ENCODE measurements at places on chromosomes 7 and 10.

DNA sequence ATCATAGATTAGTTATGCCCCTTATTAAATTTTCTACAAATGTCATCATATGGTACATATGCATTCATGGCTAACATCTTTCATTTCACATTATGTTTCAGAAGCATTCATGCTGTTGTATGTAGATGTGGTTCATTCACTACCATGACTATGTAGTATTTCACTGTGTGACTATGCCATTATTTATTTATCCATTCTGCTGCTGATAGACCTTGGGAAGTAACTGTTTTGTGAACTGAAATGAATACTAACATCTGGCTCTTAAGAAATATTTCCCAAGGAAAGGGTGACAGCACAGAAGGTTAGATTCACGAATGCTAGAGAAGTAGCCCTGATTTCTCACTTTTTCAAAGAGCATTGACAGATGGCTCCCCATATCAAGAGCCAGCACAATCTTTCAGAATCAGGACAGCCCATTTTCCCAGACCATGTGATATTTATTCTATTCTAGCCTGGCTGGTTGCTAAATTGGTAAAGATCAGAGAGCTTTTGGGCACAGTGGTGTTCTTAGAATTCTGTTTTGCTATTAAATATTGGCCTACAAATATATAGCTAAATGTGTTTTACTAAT is 157.4 kb downstream of the DYNC1I1 start:
- DNase-seq, result no peak

DNA sequence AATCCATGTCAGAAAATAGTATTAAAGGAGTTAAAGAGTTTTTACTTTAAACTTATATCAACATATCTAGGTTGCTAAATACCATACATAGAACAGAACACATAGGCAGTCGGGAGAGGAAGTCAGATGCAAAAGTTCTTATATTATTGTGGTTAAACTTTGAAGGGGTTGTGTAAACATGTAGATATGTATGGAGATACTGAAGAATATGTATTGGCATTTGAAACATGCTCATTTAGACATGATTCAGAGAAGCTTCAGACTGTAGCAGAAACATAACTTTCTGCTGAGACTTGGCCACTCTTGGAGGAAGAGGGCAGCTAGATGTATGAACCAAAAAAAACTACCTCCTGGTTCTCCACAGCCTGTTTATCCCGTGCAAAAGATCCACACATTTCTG is 103.5 kb upstream of the FERD3L start:
- no peak for DNase-seq

- DNase-seq, result no peak
These were observed 33.4 kb upstream of the WASL start for GRCh38 chr7:123782071-123782798.

DNA sequence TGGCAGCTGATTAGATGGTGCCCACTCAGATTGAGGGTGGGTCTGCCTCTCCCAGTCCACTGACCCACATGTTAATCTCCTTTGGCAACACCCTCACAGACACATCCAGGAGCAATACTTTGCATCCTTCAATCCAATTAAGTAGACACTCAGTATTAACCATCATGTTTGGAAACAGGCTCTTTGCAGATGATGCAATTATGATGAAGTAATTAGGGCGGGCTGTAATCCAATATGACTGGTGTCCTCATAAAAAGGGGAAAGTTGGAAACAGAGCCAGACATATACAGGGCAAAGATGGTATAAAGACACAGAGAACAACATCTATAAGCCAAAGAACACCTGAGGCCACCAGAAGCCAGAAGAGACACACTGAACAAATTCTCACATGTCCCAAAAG is 658.6 kb downstream of the CCSER2 start:
- DNase-seq, result no peak

DNA sequence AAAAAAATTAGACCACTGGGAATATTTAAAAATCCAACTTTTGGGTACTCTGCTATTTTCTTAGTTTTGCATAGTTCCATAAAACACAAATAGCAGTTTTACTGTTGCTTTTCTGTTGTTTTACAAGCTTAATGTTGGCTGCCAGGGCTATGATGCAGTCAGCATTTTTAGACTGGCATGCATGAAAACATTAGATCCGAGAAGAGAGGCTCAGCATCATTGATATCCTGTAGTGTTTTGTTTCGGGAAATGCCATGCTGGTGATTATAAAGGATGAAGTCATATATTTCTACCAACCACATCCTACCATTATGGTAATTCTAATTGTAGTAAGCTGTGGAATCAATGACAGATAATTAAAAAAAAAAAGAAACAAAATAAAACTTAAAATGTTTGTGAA is 104.6 kb downstream of the MBL2 start:
- DNase-seq, result peak; percentile 16

GRCh38 chr7:16189026-16189715 is 232.2 kb downstream of the CRPPA start:
- peak; percentile 25 for DNase-seq

DNA sequence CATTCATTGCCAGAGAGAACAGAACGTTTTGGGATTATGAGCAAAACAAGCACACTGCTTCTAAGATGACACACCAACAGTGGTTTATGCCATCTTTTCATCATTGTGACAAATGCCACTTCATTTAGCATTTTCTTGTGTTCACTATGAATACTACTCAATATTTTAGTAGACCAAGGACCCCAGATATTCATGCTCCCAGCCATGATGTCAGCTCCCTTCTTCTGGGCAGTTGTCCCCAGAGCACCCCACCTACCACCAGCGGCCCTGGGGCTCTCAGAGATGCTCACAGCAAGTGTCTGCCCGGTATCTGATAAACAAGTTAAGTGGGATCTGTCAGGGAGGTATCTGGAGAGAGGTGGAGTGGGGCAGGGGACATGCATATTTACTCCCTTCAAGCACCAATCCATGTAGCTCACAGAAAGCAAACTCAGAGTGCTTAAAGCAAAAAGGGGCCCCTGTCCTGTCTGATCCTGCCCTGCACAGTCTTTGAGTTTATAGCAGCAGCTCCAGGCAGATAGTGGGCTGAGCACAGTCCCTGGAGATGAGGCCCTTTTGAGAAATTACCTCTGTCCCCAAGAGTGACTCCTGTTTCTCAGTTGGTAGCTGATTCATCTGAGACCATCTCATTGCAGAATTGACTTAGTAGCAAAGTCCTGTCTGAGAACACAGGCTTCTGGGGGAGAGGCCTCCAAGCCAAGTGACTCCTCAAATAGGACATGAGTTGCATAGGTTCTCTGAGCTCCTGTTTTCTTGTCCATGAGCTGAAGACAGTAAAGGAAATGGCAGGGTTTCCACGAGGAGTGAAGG is 281.8 kb upstream of the KLF6 start:
- no peak for DNase-seq

DNA sequence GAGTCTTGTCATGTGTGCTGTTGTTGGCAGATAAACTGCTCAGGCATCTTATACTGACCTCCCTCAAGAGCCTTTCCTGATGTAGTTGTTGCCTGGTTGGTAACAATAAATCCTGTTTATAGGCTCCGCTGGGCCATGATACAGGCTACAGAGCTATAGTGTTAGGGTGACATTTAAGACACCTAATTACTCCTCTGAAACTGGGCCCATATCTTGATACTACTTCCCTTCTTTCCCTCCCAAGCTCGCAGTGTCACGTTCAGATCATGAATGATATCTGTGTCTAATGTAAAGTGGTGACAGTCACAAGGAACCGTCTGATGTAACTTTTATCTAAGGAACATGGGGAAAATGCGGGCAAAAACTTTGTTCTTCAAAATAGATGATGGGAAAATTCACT is 35.4 kb downstream of the CROT start:
- no peak for DNase-seq

DNA sequence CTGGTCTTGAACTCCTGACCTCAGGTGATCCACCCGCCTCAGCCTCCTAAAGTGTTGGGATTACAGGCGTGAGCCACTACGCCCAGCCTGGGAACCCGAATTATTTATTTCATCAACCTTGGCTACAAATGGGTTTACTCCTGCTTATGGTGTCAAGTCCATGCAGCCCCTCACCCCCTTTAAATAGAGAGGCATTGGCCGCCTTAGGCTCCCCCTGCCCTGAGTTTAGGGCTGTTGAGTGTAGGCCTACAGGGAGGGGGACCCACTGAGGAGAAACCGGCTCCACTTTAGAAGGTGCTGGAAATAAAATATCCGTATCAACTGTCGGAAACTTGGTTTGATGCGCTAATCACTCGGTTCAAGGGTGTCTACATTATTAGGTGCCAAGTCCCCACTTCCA is 8.7 kb upstream of the SP8 start:
- DNase-seq, result no peak

DNA sequence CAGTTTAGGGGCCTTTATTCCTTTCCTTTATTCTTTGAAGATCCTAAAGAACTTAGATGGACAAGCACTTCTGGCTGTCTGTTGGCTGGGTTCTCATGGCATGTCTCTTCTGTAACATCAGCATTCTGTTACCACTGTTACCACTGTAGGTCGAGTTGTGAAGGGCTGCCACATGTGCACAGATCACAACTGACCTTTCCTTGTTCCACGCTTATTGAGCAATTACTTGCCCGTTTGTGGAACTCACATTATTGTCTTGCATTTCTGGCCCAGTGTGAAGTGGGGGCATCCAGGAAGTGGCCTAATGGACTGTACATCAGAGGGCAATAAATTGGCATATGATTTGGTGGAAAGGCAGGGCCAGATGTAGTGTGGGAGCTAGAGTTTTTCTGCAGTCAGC is 23.7 kb downstream of the GBF1 start:
- no peak for DNase-seq

GRCh38 chr7:51187941-51188340 is 128.7 kb downstream of the COBL start:
- DNase-seq, result peak; percentile 4

- no peak for DNase-seq
These were observed 121.3 kb downstream of the SEMA3A start for GRCh38 chr7:84073186-84073875.
